Breast epithelium (tissue), 4 donors: ENCODE measurements at places on chromosomes 2 and 18.

DNA sequence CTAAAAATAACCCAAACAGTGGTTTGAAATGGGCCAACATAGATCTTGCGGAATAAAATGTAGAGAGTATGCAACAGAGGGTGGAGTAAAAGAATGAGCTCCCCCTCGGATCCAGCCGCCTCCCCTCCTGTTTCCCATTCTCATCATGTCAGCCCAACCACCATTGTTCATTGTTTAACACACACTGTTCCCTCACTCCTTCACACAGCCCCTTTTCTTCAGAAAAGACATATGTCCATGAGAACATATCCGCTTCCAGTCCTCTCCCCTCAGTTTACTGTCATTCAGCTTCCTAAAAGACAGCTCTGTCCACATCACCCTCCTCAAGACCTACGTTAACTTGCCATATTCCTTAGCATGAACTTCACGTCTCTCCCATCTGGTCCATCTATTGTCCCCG, 62.9 kb upstream of the SERTAD2 start:
- H3K36me3 ChIP-seq = no peaks in the 10 kb centered on the region
- no peak for DNase-seq
- no peaks in the 10 kb centered on the region for H3K4me1 ChIP-seq
- no peak overlapping the region for H3K27ac ChIP-seq

DNA sequence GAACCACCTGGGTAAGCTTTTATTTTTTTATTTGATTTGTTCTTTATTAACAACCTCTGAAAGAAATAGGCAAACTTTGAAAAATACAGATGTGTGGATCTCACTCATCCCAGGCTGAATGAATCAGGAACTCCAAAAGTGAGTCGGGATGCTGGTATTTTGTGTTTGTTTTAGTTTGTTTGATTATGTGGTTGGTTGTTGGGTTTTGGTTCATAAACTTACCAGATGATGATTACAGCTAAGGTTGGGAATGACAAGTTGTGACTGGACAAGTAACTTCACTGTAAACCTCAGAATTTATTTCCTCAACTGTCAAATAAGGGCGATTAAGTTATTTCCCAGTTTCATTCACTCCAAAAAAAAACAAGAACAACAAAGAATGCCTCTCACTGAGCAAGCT, 80.5 kb upstream of the KIF5C start:
- no peak overlapping the region for H3K27ac ChIP-seq
- H3K4me1 ChIP-seq = no peaks in the 10 kb centered on the region
- no peak for DNase-seq
- H3K27me3 ChIP-seq = no peaks in the 10 kb centered on the region
- no peak overlapping the region for H3K4me3 ChIP-seq

DNA sequence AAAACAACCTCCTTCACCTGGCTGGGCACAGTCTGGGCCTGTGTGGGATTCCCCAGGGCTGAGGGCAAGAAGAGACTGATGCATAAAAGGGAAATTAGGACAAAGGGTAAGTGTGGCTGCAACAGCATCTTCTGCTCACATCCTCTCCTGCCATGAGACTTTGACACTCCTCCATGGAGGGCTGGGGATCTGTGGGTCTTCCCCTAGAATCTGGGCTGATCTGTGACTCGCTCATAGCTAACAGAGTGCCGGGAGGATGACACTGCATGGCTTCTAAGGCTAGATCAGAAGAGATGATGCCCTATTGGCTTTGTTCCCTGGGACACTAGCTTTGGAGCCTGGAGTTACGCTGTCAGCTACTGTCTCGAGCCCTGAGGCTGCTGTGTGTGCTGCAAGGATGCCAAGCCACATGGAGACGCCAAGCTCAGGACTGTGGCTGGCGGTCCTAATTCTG, 24.3 kb downstream of the MOCOS start:
- DNase-seq = no peak
- no peaks in the 10 kb centered on the region for H3K4me1 ChIP-seq
- no peaks in the 10 kb centered on the region for H3K36me3 ChIP-seq
- H3K27me3 ChIP-seq = no peaks in the 10 kb centered on the region

DNA sequence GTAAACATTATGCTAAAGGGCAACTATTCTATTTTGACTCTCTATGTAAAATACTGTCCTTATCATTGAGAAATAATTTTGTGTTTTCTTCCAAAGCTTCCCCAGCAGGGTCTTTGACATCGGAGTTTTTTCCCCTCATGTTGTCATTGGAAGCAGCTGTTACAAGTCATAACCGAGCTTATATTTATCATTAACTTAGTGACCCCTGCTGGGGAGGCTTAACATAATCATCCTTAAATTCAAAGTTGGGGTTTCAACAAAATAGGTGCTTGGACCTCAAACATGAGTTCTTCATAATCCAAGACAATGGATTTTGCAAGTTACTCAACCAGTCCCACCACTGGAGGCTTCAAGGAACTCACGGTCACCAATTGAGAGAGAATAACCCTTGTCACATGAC, 330.9 kb downstream of the DCC start:
- no peak for DNase-seq
- H3K27ac ChIP-seq = no peak overlapping the region
- H3K36me3 ChIP-seq = no peaks in the 10 kb centered on the region
- no peaks in the 10 kb centered on the region for H3K27me3 ChIP-seq

GRCh38 chr2:3430172-3430571, 50.7 kb downstream of the TRAPPC12 start:
- H3K27ac ChIP-seq = no peak overlapping the region
- no peak overlapping the region for H3K4me3 ChIP-seq
- no peaks in the 10 kb centered on the region for H3K27me3 ChIP-seq
- H3K36me3 ChIP-seq = peaks cover 6% of the 10 kb centered on the region

GRCh38 chr2:233915128-233915527, 2.0 kb upstream of the TRPM8 start:
- no peaks in the 10 kb centered on the region for H3K27me3 ChIP-seq
- no peak overlapping the region for H3K4me3 ChIP-seq
- no peak for DNase-seq
- no peak overlapping the region for H3K27ac ChIP-seq
- H3K4me1 ChIP-seq = no peaks in the 10 kb centered on the region

GRCh38 chr2:18525236-18525635, 35.2 kb downstream of the RDH14 start:
- no peaks in the 10 kb centered on the region for H3K27me3 ChIP-seq
- no peak overlapping the region for H3K27ac ChIP-seq
- no peaks in the 10 kb centered on the region for H3K4me1 ChIP-seq
- DNase-seq = no peak
- no peak overlapping the region for H3K4me3 ChIP-seq

DNA sequence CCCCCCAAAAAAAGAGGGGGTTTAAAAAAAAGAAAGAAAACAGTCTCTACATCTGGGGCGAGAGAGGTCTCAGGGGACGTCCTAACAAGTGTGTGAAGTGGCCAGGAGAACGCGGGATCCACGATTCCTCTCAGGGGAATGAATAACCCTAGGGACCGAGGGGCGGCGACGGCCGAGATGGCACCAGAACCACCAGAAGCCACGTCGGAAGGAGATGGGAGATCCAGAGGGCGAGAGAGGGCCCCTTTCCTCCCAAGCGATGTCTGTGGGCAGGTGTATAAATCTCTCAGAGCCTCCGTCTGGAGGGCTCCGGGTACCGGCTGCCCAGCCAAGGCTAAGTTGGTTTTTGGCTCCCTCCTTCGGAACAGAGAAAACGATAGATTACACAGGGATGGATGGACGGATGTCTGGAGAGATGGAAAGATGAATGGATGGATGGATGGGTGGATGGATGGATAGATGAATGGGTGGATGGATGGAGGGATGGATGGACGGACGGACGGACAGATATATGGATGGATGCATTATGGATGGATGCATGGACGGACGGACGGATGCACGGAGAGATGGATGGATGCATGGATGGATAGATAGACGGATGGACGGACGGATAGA, 1.7 kb downstream of the EPHA4 start:
- H3K4me1 ChIP-seq = no peaks in the 10 kb centered on the region
- H3K27me3 ChIP-seq = no peaks in the 10 kb centered on the region
- no peak overlapping the region for H3K27ac ChIP-seq
- H3K4me3 ChIP-seq = peak overlapping the region; percentile 56

- DNase-seq = no peak
- no peak overlapping the region for H3K27ac ChIP-seq
- H3K4me3 ChIP-seq = no peak overlapping the region
- H3K27me3 ChIP-seq = no peaks in the 10 kb centered on the region
- H3K36me3 ChIP-seq = no peaks in the 10 kb centered on the region
- H3K4me1 ChIP-seq = no peaks in the 10 kb centered on the region
Observed at GRCh38 chr18:74996996-74997395, 211.9 kb downstream of the PTGR3 start.

DNA sequence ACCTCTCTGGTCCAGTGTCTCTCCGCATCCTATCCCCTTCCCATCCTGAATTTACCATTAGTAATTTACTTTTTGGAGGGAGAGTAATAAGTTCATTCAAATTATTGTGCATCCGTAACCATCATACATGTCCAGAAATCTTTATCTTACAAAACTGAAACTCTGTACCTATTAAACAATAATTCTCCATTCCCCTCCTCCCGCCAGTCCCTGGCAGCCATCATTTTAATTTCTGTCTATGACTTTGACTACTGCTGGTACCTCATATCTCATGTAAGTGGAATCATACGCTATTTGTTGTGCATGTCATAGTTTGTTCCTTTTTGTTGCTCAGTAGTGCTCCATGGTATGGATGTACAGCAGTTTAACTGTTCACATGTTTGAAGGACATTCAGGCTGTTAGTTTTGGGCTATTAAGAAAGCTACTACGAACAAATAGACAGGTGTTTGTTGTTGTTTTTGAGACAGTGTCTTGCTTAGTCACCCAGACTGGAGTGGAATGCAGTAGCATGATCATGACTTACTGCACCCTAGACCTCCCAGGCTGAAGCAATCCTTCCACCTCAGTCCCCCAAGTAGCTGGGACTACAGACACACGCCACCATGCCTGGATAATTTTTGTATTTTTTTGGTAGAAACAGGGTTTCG, 2.0 kb downstream of the LIMS1 start:
- H3K27me3 ChIP-seq = no peaks in the 10 kb centered on the region
- H3K4me1 ChIP-seq = peaks cover 3% of the 10 kb centered on the region
- H3K36me3 ChIP-seq = no peaks in the 10 kb centered on the region
- DNase-seq = no peak

GRCh38 chr18:22557168-22557941, 139.6 kb upstream of the CTAGE1 start:
- H3K4me3 ChIP-seq = no peak overlapping the region
- no peak for DNase-seq
- no peaks in the 10 kb centered on the region for H3K36me3 ChIP-seq
- no peaks in the 10 kb centered on the region for H3K27me3 ChIP-seq
- H3K27ac ChIP-seq = no peak overlapping the region
- no peaks in the 10 kb centered on the region for H3K4me1 ChIP-seq

DNA sequence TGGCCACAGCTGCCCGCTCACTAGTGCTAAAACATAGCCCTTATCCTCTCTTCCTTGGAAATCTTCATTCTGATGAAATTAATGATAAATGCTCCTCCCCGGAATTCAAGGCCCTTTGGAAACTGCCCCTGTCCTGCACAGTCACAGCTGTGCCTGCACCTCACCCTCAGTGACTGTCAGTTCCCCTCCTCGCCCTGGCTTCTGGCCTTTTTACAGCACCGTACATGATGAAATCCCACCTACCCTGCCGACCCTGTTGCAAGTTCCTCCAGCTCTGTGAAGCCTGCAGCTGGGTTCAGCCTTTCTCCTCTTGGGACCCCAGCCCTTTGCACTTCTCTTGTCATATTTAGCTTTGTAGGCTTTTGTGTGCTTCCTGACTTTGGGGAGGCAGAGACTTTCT, 48.4 kb downstream of the DCDC2C start:
- no peaks in the 10 kb centered on the region for H3K27me3 ChIP-seq
- H3K4me1 ChIP-seq = no peaks in the 10 kb centered on the region
- H3K36me3 ChIP-seq = no peaks in the 10 kb centered on the region
- no peak overlapping the region for H3K27ac ChIP-seq
- no peak for DNase-seq

GRCh38 chr2:148653437-148653836, 8.9 kb downstream of the EPC2 start:
- H3K27ac ChIP-seq = no peak overlapping the region
- no peaks in the 10 kb centered on the region for H3K4me1 ChIP-seq
- no peak for DNase-seq
- no peak overlapping the region for H3K4me3 ChIP-seq
- H3K36me3 ChIP-seq = no peaks in the 10 kb centered on the region

DNA sequence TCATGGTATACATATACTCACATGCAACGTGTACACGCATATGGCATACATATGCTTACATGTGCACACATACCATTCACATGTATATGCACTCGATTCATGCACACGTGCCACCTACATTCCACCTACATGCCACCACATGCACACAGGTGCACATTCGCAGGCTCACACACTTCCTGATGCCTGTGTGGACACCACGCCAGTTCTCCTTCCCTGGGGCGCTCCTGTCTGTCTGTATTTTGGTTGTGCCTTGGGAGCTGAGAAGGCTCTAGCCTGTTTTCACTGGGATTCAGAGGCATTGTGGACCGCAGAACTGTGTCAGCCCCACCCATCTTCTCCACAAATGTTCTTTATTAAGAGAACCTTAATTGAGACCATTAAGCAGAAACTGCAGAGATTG, 96.6 kb upstream of the CTDP1 start:
- no peak overlapping the region for H3K27ac ChIP-seq
- peak; percentile 17 for DNase-seq
- no peaks in the 10 kb centered on the region for H3K4me1 ChIP-seq
- no peaks in the 10 kb centered on the region for H3K36me3 ChIP-seq

DNA sequence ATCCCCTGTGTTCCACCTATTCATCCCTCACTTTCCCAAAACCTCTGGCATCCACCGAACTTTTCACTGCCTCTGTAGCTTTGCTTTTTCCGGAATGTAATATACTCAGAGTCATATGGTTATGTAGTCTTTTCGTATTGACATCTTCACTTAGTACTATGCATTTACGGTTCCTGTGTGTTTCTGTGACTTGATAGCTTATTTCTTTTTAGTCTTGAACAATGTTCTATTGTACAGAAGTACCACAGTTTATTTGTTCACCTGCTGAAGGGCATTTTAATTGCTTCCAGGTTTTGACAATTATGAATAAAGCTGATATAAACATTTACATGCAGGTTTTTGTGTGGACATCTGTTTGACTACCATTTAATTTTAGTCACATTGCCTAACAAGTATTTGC, 154.7 kb upstream of the DOK6 start:
- H3K27ac ChIP-seq = no peak overlapping the region
- no peaks in the 10 kb centered on the region for H3K36me3 ChIP-seq
- H3K4me3 ChIP-seq = no peak overlapping the region
- H3K27me3 ChIP-seq = no peaks in the 10 kb centered on the region

GRCh38 chr2:29522951-29523669, 398.3 kb downstream of the ALK start:
- H3K27ac ChIP-seq = no peak overlapping the region
- no peak for DNase-seq
- no peaks in the 10 kb centered on the region for H3K27me3 ChIP-seq
- H3K4me3 ChIP-seq = no peak overlapping the region
- no peaks in the 10 kb centered on the region for H3K4me1 ChIP-seq
- H3K36me3 ChIP-seq = no peaks in the 10 kb centered on the region

GRCh38 chr18:2059336-2059735, 512.0 kb downstream of the METTL4 start:
- DNase-seq = no peak
- no peaks in the 10 kb centered on the region for H3K4me1 ChIP-seq
- H3K27me3 ChIP-seq = no peaks in the 10 kb centered on the region
- no peak overlapping the region for H3K4me3 ChIP-seq
- H3K36me3 ChIP-seq = no peaks in the 10 kb centered on the region
- H3K27ac ChIP-seq = no peak overlapping the region
